NCI-H146 (cell line): ENCODE measurements at places on chromosomes 2 and 18.

GRCh38 chr2:160309585-160309984, 109.5 kb upstream of the ITGB6 start:
- no peak for DNase-seq

DNA sequence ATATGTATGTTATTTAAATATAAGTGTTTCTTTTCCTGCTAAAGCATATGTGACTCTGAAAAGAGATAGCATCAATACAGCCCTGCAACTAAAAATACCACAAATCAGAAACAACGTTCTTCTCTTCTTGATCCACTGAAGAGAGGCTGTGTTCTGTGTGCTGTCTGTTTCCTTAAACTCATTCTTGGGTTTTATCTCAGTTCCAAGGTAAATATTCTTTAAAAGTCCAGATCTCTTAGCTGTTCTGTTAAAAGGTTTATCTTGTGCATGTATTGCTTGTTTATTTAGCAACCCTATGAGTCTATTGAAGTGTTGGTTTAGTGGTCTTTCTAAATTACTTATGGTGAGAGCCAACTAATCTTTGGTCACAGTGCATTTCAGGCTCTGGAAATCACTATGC, 173.3 kb upstream of the NT5C1B start:
- DNase-seq: no peak

DNA sequence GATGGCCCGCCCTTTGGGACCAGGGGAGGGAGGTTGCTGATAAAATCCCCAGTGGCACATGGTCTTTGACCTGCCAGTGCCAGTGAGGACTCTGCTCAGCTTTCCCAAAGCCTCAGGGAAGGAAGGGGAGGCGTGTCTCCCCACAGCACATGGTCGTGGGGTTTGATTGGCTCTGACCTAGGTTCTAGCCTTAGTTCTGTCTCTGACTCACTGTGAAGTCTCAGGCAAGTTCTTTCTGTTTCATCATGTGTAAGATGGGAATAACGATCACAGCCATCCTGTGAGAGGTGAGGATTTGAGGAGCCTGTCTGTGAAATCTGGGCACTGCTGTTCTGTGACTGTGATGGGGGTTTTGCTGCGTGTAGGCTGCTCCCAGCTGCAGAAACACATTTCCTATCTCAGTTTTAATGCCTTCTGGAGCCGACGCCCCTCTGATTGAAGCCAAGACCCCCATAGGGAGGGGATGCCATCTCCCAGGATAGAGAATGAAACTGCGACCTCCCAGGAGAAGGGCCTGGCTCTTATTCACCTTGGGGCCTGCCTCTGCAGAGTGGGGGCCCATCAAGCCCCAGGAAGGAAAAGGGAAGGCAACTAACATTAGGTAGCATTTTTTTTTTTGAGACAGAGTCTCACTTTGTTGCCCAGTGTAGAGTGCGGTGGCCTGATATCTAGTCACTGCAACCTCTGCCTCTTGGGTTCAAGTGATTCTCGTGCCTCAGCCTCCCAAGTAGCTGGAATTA, 84.0 kb downstream of the DDX1 start:
- no peak for DNase-seq

DNA sequence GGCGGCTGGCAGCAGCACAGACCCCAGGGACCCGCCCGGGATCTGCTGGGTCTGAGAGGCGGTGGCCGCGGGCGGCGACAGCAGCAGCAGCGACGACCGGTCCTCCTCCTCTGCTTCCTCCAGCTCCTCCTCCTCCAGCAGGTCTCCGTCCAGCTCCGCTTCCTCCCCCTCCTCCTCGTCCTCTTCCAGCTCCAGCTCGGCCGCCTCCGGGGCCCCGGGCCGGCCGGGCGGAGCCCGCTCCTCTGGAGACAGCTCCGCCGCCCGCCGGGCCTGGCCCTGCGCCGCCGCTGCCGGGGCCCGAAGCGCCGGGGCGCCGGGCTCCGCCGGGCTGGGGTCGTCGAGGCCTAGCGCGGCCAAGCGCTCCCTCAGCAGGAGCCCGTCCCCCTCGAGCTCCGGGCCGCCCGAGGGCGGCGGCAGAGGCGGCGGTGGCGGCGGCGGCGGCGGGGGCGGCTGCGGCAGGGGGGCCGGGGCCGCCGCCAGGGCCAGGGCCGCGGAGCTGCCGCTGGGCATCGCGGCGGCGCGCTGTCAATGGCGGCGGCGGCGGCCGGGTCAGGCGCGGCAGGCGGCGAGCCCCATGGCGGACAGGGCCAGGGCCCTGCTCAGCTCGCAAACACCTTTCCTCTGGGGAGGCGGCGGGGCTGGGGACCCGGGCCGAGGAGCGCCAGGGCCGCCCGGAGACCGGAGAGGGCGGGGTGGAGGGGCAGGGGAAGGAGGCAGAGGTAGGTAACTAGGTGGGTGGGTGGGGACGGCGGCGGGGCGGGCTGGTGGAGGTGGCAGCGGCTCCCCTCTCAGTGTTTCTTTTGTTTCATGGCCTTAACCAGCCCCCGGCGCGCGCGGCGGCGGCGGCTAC, 445 bp downstream of the MEX3C start:
- peak; percentile 84 for DNase-seq

DNA sequence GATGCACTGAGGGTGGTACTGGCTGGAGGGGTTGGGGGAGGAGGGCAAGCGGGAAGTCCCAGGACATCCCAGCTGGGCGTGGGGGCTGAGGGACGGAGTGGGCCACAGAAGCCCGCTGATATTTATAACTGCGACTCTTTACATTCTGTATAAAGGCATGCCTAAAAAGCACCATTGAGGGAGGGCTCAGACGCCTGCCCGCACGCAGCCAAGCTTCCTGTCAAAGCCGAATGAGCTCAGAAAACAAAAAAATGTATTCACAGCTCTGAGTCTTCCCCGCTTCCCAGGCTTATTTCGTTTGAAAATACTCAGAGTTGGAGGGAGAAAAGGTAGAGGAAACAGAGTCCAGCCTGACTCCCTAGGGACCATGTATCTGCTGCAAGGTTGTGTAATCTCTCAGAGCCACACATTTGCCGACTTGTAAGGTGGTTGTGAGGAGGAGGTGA, 170.1 kb upstream of the HAAO start:
- no peak for DNase-seq

DNA sequence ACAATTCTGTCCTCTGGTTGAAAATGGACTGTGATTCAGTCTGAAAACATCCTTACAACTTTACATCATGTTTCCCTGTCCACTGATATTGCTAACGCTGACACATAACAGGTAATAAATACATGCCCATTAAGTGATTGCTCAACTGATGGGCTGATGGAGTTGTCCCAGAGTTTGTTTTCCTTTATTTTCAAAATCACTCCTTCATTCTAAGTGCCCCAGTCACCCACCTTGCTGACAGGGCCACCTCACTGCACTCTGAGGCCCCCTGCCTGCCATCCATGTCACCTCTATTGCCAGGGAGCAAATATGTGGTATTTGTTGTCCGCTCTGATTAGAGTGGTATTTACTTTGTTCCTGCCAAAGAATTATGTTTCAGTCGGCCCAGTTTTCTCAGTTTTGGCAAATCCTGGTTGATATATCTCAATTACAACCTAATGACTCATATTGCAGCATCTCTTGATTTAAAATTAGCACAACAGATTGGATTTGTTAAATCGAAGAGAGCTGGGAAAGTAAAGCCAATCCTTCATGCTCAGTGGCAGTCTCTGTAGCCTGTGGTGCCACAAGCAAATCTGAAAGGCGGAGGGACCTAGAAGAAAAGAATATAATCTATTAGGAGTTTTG, 105.1 kb downstream of the RDH14 start:
- DNase-seq: no peak

DNA sequence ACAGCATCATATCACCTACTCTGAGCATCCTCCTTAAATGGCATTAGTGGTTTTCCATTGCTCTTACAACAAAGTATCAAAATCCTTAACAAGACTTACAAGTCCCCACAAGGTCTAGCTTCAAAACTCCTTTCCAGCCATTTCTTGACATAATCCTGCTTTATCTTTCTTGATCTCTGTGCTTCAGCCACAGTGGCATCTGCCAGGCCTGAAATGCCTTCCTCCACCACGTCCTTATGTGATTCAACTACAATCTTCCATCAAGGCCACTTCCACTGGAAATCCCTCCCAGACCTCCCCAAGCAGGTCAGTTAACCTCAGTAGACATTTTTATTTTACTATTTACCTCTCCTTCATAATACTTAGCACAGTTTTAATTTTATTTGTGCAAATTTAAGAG, 83.8 kb upstream of the CCDC150 start:
- DNase-seq: no peak

DNA sequence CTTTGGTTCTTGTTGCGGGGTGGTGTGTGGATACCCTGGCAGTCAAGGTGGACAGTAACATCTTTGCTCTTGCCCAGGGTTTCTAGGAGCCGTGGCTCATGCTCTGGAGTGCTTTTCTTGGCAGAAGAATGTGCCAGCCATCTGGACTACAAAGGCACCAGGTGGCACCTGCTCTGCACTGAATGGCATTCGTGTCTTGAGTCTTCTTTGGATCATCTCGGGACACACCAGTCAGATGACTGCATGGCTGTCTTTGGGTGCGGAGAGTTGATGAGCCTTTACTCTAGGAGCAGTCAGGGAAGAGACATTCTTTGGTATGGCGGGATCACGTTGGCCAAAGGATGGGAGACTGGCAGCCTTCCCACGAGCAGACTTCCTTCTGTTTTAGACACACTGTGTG, 104.1 kb upstream of the SEC11C start:
- DNase-seq: no peak

DNA sequence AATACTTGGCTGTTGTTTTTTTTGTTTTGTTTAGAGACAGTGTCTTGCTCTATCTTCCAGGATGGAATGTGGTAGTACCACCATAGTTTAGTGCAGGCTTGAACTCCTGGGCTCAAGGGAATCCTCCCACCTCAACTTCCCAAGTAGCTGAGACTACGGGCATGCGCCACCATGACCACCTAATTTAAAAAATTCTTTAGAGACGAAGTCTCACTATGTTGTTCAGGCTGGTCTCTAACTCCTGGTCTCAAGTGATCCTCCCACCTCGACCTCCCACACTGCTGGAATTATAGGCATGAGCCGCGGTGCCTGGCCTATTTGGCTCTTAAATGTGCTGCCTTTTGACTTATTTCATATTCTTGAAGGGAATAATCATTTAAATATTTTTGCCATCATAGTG, 60.1 kb downstream of the PTPN4 start:
- DNase-seq: no peak

DNA sequence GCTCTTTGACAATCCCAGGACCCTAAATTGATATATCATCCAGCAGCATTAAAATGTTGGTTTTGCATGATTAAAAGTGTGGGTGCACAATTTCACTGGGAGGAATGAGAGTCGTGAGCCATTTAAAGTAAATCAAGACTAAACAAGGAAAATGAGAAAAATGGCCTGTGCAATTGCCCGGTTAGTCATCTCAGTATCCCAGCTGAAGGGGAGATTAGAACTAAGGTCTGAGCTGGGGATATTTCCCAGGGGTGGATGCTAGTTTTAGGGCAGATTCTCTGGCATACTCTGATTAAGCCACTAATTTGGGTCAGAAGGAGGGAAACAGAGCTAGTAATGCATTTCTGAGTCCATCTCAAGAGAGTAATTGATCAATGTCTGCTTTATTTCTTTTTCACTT, 177.2 kb downstream of the EN1 start:
- no peak for DNase-seq

DNA sequence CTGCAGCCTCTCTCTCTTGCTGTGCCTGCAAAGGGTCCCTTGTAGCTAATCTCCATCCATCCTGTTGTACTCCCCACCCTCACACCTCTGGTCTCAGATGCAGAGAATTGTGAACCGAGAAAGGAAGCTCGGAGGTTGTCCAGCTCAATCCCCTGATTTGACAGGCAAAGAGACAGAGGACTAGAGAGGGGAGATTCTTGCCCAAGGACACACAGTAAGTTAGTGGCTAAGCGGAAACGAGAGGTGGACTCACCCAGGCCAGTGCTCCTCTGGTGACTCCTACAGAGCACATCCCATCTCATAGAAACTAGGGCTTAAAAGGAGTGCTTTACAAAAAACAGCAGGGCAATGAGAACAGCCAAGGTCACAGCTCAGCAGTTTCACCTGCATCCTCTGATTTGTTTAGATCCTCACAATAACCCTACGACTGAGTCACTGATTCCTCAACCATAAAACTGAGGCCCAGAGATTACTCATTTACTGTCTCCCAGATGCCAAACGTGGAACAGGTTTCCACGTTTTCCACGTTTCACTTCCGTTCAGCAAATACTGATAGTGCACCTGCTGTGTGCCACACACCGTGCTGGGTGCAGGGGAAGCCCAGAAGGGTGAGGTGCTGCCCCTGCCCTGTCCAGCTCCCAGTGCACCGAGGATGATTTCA, 22.1 kb downstream of the EHD3 start:
- no peak for DNase-seq
